ENCODE measurements at places on chromosomes 4 and X.

DNA sequence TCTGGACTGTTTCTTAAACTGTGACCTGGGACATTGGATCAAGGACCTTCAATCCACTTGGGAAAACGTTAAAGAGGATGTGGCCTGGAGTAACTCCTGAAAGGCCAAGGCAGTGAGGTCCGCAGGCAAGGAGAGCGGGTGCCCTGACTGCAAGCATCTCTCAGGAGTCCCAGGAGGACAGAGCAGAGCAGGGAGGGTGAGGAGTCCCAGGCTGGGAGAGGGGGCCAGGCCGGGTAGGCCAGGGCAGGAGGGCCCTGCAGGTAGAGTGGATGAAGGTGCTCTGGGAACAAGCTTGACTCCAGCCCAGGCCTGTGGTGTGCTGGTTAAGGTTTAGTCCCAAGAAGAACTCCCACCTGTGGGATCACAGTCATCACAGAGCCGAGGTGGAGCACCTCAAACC is 13.8 kb downstream of the PNMA6E start:
- no peak for DNase-seq

- no peak for DNase-seq
These were observed 795.1 kb upstream of the GRIA3 start for GRCh38 chrX:122389005-122389404.

GRCh38 chr4:77284036-77284435 is 127.0 kb downstream of the CCNG2 start:
- no peak for DNase-seq

GRCh38 chr4:32830160-32830559 is 2110.0 kb downstream of the PCDH7 start:
- DNase-seq: no peak

GRCh38 chr4:164204434-164204833 is 549.5 kb upstream of the SMIM31 start:
- DNase-seq: no peak

DNA sequence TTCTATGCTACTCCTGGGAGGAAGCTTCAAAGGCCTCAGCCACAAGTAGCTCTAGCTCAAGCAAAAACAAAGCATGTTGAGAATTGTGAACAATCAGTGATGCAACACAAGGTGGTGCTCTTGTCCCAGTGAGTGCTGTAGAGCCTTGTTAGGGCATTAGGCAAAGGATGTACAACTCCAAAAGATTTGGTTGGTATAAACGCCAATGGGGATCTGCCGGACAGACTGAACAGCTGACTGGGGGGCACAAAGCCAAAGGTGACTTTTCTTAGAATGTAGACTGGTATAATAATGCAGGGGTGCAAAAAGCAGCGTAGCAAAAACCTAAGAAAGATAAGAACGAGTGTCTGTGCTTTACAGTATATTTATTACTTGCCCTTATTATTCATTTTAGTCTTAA is 62.6 kb upstream of the ALB start:
- DNase-seq: no peak

GRCh38 chr4:140211161-140211560 is 57.2 kb upstream of the MAML3 start:
- DNase-seq: no peak

GRCh38 chrX:39705290-39705689 is 392.5 kb downstream of the BCOR start:
- no peak for DNase-seq

DNA sequence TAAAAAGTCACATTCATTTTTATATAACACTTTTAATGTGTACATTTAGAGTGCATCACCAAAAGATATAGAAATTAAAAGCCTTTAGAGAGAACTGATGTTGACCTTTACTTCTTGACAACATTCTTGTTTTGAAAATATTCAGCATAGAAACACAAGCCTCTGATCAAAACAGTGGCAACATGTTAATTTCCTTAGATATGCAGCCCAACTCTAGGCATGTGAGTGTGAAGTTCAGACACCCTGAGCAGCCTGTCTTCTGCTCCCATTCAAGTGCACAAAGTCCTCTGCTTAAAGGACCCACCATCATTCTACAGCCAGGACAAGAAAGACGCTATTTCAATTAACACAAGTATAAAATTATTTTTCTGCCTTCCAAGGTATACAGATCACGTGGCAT is 60.0 kb downstream of the PPP3CA start:
- no peak for DNase-seq

DNA sequence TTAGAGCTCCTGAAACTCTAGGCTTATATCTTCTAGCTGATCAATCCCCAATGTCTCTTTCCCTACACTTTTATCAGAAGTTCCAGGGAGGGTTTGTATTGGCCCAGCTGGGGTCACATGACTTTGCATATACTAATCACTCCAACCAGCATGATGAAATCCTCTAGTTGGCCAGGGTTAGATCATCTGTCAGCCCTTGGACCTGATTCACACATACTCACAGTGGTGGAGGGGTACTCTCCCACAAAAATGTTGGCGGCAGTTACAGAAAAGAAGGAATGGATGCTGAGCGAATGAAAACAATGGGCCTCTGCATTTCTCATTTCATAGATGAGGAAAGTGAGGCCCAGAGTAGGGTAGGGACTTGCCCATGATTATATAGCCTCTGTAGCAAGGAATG is 151.1 kb downstream of the PJA1 start:
- no peak for DNase-seq

GRCh38 chrX:129701624-129702069 is 37.1 kb upstream of the XPNPEP2 start:
- no peak for DNase-seq

- no peak for DNase-seq
These were observed 19.2 kb upstream of the PLCXD1 start for GRCh38 chrX:261919-262352.

DNA sequence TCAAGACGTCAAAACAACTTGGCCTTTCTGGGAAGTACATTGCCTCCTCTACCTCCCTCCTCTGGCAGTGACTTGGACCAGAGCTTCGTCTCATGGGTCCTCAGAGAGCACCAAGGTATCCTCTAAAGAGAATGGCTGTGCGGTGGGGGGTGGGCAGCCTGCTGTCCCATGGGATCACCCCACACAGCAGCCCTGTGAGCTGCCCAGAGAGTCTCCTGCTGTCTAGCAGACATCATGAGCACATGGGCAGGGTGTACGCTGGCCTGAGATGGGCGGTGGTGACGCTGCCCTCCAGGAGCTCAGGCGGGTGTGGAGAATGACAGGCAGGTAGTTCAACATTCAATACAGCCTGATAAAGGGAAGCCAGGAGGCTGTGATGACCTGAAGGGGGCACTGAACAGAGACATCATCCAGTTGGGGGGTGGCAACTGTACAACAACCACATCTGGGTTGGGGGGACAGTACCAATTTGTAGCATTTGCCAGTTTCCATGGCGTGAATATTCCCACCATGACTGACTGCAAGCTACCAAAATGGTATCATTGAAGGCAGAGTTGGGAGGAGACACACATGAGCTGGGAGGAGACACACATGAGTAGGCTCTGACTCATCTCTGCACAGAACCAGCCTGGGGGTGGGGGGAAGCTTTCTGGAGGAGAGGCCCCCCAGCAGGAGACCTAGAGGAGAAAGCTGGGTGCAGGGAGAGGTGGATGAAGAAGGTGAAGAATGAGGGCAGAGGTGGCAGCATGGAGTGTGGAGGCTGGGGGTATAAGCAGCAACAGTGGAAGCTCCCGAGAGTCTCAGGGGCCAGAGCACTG is 35.9 kb downstream of the C4orf50 start:
- no peak for DNase-seq

GRCh38 chr4:52545099-52546069 is 113.7 kb downstream of the USP46 start:
- DNase-seq: peak; percentile 36
